ENCODE measurements at places on chromosomes 2 and 18.

GRCh38 chr2:161031511-161031910 is 128.7 kb upstream of the TANK start:
- no peak for DNase-seq

DNA sequence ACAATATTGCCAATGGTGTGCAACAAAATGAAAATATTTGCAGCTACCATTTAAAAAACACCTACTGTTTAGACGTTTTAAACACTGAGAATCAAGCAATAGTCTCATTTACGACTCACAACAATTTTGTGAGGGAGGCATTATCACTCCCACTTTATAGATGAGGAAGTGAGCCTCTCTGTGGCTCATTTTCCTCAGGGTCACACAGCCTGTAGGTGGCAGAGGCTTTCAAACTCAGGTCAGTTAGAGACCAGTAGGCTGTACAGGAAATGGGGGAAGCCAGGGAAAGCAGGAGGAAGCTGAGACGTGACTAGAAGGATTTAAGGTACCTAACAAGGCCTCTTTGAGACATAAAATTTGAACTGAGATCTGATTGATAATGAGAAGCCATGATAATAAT is 95.0 kb upstream of the ZNF521 start:
- no peak for DNase-seq

- DNase-seq = no peak
Measured at GRCh38 chr2:68745006-68745405, 10.4 kb downstream of the ARHGAP25 start.

DNA sequence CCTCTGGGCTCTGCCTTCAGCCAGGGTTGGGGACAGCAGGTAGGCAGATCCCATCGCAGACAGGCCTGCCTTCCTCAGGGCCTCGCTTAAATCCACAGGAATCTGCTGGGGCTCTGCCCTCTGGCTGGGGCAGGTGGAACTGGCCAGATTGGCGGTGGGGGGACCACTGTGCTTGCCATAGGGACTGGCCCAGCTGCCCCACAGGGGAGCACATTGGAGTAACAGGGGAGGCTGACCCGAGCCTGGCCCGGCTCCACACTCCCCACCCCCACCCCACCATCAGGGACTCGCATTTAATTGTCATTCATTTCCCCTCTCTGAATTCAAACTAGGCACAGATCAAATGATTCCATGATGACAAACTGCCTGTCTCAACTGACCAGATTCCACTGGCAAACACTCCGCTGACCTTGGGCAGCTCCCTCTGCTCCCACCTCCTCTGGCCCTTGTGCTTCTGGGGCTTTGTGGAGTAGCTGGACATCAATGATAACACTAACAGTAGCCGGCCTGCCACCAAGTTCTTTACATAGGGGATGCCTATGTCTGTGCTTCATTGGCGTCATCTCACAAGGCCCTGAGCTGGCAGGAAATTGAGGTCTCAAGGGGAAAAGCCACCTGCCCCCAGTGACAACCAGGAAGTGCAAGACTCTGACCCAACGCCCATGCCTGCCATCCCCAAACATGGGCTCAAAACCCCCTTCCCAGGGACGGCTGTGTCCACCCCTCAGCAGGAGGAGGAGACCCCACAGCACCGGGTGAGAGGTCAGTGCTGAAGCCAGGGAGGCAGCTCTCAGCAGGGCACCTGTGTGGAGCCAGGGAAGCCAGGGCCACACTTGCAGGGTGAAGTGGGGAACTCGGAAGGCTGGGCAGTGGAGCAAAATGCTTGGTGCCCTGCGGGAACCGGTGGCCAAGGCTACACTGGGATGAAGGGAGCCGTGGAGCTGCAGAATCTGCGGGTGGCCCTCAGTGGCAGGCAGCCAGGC is 2.1 kb upstream of the B3GNT7 start:
- peak; percentile 43 for DNase-seq

DNA sequence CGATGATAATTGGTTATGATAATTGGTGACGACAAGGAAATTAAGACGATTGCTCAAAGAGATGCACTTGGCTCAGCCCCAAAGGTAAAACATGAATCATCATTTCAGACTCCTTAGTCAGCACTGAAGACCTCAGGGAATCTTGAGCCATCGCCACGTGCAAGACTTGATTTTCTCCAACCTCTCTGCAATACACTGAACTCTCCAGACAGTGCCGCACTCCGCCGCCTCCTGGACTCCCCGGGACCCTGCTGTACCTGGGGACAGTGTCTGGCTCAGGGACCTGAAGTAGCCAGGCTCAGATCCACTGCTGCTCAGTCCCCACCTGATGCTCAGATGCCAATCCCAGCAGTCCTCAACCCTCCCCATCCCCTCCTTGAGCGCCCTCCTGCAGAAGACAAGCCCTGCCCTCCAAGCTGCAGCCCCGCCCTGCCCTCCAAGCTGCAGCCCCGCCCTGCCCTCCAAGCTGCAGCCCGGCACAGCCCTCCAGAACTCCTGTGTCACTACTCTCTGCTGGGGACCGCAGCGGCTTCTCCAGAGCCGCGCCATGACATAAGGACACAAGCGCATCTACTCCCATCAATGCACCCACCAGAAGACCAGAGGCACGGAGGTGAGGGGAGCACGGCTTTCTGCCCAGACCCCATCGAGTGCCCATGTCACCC is 1.1 kb downstream of the TMEM18 start:
- no peak for DNase-seq

- no peak for DNase-seq
Measured at GRCh38 chr2:240157147-240157470, 16.7 kb upstream of the OTOS start.

- DNase-seq = no peak
Measured at GRCh38 chr18:50360611-50361010, 14.2 kb upstream of the SKA1 start.

GRCh38 chr2:240251848-240252190 is 111.4 kb upstream of the OTOS start:
- DNase-seq = no peak

- no peak for DNase-seq
Measured at GRCh38 chr18:3061581-3062312, 48.8 kb upstream of the LPIN2 start.

DNA sequence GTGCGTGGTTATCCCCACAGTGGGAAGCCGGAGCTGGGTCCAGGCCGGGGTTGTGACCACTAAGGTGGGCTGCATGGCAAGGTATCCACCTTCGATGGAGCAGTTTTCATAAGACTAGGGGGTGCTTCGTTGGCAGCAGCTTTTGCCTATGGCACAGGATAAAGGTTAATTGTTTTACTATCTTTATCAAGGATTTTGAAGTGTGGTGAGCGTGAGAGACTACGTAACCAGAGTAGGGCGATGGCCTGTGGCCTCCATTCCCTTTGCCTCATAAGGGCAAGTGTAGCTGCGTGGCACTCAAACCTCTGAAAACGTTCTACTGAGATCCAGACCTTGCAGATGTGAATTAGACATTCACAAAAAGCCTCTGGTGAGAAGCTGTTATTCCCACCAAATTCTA is 206.6 kb downstream of the ACKR3 start:
- DNase-seq = no peak

DNA sequence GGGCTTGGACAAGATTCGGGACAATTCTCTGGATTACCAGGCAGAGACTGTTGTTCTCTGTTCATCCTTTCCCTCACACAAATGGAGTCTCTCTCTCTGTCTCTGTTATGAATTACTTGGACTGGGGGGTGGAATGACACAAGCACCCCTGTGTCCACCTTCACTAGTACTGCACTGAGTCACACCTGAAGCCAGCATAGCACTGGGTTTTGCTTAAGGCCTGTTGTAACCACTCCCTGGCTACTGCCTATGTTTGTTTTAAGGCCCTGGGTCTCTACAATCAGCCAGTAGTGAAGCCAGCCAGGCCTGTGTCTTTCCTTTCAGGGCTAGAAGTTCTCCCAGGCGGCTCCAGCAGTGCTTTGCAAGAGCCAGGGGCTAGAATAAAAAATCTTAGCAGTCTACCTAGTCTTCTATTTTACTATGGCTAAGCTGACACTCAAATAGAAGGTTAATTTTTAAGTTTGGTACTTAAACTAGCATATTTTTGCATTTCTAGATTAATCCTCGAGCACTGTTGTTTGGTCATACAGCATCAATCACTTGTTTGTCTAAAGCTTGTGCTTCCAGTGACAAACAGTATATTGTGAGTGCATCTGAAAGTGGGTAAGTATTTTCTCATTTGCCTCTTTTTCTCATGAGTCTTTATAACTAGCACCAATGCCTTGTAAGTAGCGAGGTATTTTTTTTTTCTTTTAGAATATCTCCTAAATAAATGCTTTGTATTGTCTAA is 27.8 kb downstream of the WDR7 start:
- no peak for DNase-seq

DNA sequence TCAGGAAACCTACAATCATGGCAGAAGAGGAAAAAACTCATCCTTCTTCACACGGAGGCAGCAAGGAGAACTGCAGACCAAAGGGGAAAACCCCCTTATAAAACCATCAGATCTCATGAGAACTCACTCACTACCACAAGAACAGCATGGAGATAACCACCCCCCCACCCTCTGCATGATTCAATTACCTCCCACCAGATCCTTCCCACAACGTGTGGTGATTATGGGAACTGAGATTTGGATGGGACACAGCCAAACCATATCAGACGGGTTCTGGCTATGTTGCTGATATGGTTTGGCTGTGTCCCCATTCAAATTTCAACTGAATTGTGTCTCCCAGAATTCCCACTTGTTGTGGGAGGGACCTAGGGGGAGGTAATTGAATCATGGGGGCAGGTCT is 28.7 kb upstream of the CCDC150 start:
- no peak for DNase-seq

GRCh38 chr2:174784316-174784715 is 20.0 kb upstream of the CHRNA1 start:
- DNase-seq = no peak

GRCh38 chr2:152354069-152354755 is 19.2 kb downstream of the FMNL2 start:
- no peak for DNase-seq

DNA sequence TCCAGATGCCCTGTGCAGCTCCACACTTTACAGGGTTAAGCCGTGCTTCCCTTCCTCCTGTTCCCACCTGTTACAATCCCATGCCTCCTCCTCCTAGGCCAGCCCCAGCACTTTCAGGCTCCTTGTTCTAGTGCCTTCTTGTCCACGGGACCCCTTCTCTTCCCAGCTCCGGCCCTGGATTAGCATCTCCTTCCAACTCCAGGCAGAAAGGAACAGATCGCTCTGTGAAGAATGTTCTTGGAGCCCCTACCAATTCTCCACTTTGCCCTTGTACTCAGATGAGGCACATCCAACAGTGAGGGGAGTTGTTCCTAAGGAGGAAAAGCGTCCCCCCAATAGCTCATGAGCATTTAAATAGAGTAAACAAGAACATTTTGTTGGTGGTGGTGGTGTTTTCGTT is 72.7 kb downstream of the CABLES1 start:
- no peak for DNase-seq

GRCh38 chr2:133483181-133483580 is 85.1 kb downstream of the NCKAP5 start:
- no peak for DNase-seq

DNA sequence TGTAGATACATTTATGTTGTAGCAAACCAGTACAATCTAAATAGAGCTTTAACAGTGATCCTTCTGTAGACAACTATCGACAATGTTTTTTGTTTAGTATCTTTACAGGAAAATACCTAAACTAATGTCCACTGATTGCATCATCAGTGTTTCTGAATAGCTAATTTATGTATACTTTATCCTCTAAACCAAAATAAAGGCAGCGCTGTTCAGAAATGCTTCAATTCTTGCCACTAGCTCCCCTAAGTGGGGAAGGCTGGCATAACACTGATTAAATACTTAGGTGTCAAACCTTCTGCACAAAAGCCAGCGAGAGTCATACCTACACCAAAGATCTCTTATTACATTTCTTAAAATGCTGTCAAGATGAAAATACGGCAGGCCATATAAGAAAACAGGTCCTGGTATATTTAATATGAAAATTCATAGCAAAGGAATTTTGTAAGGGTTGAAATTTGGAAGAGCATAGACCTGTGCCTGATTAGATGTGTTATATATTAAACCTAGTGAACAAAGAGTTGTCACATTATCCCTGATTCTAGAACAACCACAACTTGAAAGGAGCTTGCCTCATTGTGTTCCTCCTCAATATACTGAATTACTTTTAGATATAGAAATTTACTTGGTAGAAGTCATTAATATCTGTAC is 1693.4 kb upstream of the SLC39A10 start:
- no peak for DNase-seq

GRCh38 chr2:61887717-61888266 is 664 bp downstream of the CCT4 start:
- no peak for DNase-seq

- DNase-seq = no peak
Measured at GRCh38 chr2:129274918-129275317, 704.5 kb upstream of the RAB6C start.

- no peak for DNase-seq
Measured at GRCh38 chr2:12737297-12737696, 20.6 kb downstream of the TRIB2 start.

GRCh38 chr2:82330155-82330554 is 2025.6 kb upstream of the LRRTM1 start:
- no peak for DNase-seq

DNA sequence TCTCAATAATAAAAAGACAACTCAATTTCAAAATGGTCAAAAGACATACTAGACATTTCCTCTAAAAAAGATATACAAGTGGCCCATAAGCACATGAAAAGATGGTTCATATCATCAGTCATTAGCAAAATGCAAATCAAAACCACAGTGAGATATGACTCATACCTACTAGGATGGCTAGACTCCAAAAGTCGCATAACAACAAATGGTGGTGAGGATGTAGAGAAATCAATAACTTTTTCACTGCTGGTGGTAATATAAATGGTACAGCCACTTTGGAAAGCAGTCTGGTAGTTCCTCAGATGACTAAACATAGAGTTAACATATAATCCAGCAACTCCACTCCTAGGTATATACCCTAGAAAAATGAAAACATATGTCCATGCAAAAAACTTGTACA is 242.3 kb upstream of the NOL4 start:
- no peak for DNase-seq

DNA sequence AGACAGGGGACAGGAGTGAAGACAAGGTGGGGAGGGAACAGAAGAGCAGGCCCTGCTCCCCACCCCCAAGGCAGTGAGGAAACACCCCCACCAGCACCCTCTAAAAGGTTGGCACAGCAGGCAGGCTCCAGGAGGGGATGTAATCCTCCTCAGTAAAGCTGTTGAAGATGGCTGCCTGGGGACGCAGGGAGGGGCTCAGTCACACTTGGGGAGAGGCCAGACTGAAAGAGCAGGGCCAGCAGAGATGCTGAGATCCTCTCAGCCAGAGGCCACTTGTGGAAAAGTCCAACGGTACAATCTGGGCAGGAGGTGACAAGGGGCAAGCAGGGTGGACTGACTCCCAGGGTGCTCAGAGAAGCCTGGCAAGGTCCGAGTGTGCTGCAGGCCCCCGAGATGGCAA is 154.8 kb upstream of the ID2 start:
- no peak for DNase-seq
